ENCODE measurements at places on chromosomes 11 and 22.
A peak's percentile ranks its signal among the peaks of the same experiment; 100 is the strongest.

DNA sequence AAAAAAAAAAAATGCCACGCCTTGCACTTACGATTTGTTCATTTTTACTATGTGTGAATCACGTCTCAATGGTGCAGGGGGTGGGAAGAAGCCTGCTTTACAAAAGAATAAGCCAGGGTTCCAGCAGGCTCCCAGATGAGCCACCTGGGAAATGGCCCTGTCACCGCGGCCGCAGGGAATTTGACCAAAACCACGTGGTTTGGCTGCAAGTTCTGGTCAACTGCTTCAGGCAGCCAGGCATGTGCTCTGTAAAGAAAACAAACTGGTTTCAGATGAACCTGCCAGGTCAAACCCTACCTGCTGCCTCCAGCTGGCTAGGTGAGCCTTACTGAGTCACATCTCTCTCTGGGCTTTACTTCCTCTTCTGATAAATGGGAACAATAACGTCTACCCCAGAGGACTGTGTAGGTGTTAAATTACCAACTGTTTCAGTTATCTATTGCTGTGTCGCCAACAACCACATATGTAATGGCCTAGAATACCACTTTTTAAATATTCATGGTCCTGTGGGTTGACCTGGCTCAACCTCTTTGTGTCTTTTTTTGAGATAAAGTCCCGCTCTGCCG, 30.5 kb upstream of the GCAT start:
- DNase-seq, result peak; percentile 91

- peak; percentile 75 for DNase-seq
These were observed 238.5 kb upstream of the ZC3H12C start for GRCh38 chr11:109854731-109855130.

DNA sequence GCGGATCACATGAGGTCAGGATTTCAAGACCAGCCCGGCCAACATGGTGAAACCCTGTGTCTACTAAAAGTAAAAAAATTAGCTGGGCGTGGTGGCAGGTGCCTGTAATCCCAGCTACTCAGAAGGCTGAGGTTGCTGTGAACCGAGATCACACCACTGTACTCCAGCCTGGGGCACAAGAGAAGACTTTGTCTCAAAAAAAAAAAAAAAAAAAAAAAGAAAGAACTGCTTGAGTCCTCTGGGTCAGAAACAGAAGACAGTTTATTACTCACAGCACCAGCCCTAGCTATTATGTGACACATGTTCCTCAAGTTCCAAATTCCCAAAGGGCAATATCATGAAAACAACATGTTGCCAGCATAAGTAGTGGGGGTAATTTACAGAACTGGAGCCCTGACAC, 1014.1 kb upstream of the RAG2 start:
- DNase-seq, result no peak

DNA sequence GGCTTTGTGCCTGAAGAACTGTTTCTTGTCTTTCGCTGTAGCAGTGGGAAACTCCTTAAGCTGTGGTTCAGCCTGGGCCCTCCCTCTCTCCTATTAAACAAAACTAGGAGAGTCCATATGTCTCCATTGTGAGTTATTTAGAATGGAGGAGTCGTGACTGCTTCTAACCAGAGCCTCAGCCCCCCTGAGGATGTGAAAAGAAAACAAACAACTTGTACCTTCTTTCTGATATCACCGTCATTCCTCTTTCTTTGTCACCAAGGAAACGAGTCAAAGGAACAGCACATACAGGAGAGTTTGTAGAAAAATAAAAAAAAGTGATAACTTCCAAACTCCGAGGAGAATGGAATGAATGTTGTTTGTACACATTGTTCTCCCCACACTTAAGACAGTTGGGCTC, 11.6 kb upstream of the EXT2 start:
- no peak for DNase-seq

- DNase-seq, result no peak
These were observed 203.0 kb upstream of the CCDC179 start for GRCh38 chr11:23063276-23063675.

- no peak for DNase-seq
These were observed 44.0 kb downstream of the PARVA start for GRCh38 chr11:12421386-12421785.

DNA sequence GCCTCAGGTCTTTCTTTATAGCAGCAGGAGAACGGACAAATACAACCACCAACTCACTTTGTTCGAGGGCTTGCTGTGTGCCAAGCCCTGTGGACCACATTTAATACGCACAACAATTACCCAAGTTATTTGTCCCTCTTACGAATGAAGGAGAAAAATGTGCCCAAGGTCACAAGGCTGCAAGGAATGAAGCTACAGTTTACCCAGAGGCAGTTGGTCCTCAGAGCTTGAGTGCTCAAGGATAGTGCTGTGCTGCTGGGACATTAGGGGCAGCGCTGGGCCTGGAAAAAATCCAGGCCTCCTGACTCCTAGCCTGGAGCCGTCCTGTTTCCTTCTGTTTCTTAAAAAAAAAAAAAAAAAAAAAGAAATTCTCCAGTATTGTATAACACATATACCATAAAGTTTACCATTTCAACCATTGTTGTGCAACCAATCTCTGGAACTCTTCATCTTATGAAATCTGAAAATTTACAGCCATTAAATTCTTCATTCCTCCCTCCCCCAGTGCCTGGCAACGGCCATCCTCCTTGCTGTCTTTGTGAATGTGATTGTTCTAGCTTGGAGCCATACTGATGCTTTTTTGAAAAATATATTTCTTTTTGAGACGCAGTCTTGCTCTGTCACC, 1.0 kb upstream of the C11orf86 start:
- no peak for DNase-seq

DNA sequence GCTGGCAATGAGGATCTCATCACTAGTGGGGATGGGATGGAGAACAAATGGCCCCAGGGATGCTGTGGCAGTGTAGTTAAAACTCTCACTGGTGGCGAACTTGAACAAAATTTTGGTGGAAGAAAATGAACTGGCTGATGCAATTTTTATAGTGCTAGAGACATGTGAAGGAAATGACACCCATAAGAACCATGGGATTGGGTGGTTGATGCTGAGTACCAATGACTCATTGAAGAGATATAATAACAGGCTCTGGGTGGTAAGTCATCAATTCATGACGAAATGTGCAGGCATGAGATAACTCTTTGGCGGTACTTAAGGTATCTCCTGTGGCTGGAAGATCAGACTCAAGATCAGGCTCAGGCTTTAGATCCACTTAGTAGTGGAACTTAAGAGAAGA, 172.9 kb upstream of the DDI1 start:
- peak; percentile 63 for DNase-seq

DNA sequence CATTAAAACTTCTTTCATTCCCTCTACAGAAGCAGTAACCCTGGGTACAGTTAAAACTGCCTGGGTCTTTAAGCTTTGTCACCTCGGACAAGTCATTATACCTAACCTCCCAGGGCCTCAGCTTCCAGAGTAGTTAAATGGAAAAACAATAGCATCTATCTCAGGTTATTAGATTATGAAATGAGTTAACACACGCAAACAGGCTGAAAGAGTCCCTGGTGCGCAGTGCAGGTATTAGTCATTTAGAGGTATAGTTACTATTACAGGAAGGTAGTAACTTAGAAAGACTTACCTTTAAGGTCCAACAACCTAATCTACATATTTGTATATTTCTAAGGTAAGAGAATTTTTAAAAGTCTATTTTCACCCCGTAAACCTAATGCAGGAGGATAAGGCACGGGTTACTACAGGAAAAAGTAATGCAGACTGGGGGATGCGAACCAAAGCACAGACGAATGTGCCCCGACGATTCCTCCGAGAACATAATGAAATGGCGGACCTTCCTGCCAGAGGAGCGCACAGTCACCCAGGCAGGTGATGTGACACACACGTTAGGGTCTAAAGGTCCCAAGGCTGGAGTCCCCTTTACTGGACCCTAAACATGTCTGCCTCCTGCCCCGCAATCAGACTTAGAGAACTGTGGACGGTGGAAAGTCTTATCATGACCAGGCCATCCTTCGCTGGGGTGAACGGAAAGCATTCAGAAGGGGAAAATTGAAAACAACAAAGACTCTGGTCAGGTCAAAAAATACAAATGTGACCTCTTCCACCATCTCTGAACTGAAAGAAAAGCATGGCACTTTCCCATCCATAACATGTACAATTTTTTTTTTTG, 1.3 kb downstream of the NAP1L4 start:
- DNase-seq, result no peak

- no peak for DNase-seq
These were observed 3.5 kb downstream of the MMP7 start for GRCh38 chr11:102527041-102527440.

- DNase-seq, result no peak
These were observed 12.9 kb upstream of the WT1 start for GRCh38 chr11:32448232-32448631.

DNA sequence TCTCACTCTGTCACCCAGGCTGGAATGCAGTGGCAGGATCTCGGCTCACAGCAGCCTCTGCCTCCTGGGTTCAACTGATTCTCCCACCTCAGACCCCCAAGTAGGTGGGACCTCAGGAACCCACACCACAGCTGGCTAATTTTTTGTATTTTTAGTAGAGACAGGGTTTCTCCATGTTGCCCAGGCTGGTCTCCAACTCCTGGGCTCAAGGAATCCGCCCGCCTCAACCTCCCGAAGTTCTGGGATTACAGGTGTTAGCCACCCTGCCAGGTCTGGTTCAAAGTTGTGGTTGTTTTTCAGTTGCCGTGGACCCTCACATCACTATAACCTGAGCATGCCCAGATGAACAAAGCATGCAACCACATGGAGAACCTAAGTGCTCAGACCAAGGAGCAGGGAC, 13.0 kb upstream of the RAB39A start:
- no peak for DNase-seq

- peak; percentile 69 for DNase-seq
These were observed 129.3 kb upstream of the FGF3 start for GRCh38 chr11:69948256-69949141.

DNA sequence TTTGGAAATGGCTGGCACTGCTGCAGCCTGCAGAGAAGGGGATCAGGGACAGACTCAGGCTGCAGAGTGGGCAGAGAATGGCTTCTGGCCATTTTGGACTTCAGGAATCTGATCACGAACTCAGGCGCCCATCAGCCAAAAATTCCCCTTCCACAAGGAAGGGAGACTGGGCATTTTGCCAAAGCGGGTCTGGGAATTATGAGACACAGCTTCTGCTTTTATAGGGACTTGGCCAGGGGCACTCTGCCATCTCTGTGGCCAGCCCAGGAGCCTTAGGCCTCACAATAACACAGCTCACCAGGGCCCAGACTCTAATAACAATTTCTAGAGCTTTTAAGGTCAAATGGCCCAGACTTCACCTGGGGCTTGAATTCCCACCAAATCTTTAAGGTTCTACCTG, 74.7 kb downstream of the CHST1 start:
- DNase-seq, result no peak
